ENCODE measurements at places on chromosomes 2 and 18.

DNA sequence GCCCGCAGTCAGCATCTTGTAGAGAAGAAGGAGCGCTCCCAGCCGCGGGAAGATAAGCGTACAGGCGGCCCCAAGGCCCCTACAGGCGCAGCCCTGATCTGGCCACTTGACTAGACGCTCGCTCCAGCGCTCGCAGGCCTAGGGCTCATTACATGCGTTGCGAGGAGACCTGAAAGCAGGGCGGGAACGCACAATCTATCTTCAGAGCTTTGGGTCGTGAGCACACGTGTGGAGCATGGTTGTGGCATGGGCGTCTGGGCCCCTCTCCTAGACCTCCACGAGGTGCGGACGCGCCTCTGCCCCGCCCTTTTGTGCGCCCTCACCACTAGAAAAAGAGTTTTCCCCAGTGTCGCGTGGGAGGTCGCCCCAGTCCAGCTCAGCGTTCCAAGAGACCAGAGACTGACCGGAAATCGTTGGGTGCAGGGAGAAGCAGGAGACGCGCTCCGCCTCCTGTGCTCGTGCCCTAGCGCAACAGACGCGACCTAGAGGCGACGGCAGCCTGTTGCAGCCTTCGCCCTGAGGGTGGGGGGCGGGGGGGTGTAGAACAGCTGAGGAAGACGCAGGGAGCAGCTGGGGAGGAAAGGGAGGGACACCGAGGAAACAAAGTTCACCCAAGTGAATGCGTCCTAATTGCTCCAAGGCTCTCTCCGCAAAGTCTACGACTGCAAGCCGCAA lies 12.6 kb downstream of the NR4A2 start:
- DNase-seq = no peak

- no peak for DNase-seq
Measured at GRCh38 chr2:37993143-37993542, 68.1 kb downstream of the RMDN2 start.

GRCh38 chr2:112683550-112684414 lies 37.0 kb upstream of the NT5DC4 start:
- DNase-seq = no peak

DNA sequence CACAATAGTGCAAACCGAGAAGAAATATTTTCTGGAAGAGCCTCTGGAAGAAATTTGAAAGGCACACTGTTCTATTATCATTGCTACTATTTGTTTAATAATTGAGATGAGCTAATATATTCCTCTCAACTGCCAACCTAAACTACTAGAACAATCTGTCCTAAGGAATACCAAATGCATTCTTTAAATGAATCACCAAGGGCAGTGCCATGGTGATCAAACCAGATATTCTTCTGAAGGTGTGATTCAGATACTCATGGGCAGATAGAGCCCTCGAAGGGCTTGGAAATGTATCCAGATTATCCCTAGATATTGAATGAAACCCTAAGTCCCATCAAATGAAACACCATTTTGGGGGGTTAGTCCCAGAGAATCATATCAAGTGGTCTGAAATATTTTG lies 76.6 kb downstream of the FIGN start:
- DNase-seq = no peak

GRCh38 chr2:148675708-148676107 lies 31.2 kb downstream of the EPC2 start:
- DNase-seq = no peak

GRCh38 chr18:59696311-59697235 lies 650 bp downstream of the CCBE1 start:
- DNase-seq = no peak

DNA sequence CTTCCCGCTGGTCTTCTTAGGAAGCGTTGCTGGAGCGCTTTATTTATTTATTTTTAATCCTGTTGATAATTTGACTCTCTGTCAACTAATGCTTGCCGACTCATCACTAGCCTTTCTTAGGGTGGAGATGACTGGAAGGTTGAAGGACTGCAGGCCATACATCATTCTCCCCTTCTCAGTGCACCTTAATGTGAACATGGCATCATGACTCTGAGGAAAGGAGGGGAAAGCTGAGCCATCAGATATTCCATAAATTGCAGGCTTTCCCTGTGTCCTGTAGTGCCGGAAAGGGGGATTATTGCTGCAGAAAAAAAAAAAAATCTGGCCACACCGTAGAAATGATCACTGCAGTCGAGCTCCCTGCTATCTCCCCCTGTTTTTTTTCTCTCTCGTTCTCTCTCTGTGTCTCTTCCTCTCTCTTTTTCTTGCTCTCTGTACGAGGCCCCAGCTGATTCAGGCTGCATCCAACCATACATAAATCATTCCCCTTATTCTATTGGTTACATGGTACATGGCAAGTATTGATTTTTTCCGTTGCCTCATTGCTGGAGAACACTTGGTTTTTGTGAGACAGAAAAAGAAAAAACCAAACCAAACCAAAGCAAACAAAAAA lies 125.8 kb upstream of the EFEMP1 start:
- peak; percentile 60 for DNase-seq

DNA sequence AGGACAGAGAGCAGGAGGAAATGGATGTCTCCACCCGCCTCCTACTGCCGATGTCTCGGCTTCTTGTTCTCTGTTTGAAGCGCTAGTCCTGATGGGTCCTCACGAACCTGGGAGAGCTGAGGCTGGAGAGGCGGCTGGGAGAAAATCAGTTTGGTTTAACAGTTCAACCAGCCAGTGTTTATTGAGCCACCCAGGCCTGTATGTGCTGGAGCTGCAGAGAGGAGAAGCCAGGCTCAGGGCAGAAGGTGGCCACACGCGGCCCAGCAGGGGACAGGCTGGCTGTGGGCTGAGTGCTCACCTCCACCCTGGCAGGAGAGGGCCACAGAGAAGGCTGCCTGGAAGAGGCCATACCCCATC lies 202.1 kb downstream of the CYP26B1 start:
- DNase-seq = no peak

- DNase-seq = no peak
Measured at GRCh38 chr2:160522951-160523710, 29.5 kb upstream of the RBMS1 start.

- DNase-seq = no peak
Measured at GRCh38 chr2:3414133-3414860, 34.8 kb downstream of the TRAPPC12 start.

GRCh38 chr2:99631700-99632099 lies 141.9 kb upstream of the REV1 start:
- DNase-seq = no peak

- no peak for DNase-seq
Measured at GRCh38 chr2:31998731-31999383, 12.0 kb downstream of the MEMO1 start.
